ENCODE measurements at places on chromosomes 1 and 21.
A peak's percentile ranks its signal among the peaks of the same experiment; 100 is the strongest.

GRCh38 chr1:184524248-184524647 is 137.4 kb downstream of the C1orf21 start:
- DNase-seq: no peak

- peak; percentile 66 for DNase-seq
These were observed 13.5 kb downstream of the ADAMTSL4 start for GRCh38 chr1:150562446-150563339.

- DNase-seq: no peak
These were observed 16.8 kb downstream of the LAMC1 start for GRCh38 chr1:183039985-183040447.

GRCh38 chr1:202084791-202085681 is 37.7 kb upstream of the GPR37L1 start:
- no peak for DNase-seq

DNA sequence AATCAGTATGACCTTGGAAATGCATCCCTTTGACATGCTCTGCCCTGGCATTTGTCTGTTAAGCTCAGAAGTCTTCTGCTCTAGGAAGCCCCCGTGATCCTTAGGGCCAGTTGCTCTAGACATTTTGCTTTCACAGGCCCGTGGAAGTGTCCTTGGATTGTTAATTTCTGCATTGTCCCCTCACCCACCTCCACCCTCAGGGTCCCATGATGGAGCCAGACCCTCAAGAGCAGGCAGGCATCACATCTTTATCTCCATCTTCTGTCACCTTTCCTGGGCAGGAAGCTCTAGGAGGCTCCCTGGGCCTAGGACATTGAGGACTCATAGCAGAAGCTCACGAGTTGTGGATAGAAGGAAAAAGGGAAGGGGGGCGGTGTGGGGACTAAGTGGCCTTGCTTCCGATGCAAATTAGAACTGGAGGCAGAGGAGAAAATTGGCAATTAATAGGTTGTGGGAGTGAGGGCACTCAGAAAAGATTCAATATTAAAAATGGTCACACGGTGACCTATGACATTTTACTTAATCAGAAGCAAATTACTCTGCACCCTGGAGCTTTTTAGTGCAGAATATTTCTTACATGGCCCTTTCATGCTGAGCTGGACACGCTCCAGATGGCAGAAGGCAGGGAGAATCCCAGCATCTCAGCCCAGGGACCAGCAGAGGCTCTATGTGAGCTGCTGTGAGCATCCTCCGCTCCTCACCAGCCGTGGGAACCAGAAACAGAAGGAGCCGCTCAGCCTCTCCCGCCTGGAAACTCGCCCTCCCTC is 185.0 kb downstream of the MATN1 start:
- DNase-seq: no peak

DNA sequence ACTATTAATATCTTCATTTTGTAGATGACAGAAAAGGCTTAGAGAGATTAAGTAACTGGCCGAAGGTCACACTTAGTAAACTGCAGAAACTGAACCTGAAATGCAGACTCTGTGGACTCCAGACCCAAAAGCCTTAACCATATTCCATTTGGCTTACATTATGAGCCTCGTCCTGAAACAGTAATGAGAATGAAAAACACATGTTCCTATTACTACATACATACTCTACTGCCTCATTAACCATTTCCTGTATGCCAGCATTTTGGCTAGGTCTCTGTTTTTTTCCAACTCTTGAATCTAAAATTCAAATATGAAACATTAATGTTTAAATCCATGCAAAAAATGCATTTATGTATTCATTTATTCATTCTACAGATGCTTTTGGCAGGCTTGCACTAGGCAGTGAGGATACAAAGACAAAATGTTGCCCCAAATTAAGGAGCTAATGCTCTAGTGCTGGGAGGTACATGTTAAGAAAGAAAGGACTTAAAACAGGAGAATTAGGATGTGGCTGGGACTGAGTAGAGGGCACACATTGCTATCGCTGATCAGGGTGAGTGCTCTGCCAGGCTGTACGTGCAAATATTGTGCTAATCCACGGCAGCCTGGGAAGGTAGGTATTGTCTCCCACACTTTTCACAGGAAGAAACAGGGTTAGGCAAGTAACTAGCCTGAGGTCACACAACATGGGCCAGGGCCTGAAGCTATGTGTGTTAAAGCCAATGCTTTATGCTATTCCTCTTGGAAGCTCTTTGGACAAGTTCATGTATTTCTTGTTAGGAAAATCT is 14.0 kb downstream of the DEGS1 start:
- no peak for DNase-seq

DNA sequence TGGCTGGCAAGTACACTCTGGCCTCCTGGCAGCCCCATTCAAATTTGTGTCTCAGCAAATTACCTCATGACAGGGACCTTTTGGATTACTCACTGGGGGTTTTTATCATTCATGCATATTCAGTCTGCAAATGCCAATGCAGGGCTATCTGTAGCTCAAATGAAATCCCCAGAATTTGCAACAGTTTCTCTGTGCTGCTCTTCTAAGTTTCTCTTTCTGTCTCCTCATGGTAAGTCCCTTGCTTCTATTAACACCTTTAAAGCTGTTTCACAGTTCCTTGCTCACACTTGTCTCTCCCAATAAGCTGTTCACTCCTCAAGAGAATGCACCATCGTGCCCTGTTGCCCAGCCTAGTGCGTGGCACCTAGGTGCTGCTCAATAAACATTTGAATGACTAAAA is 3.3 kb upstream of the FAM78B start:
- no peak for DNase-seq

DNA sequence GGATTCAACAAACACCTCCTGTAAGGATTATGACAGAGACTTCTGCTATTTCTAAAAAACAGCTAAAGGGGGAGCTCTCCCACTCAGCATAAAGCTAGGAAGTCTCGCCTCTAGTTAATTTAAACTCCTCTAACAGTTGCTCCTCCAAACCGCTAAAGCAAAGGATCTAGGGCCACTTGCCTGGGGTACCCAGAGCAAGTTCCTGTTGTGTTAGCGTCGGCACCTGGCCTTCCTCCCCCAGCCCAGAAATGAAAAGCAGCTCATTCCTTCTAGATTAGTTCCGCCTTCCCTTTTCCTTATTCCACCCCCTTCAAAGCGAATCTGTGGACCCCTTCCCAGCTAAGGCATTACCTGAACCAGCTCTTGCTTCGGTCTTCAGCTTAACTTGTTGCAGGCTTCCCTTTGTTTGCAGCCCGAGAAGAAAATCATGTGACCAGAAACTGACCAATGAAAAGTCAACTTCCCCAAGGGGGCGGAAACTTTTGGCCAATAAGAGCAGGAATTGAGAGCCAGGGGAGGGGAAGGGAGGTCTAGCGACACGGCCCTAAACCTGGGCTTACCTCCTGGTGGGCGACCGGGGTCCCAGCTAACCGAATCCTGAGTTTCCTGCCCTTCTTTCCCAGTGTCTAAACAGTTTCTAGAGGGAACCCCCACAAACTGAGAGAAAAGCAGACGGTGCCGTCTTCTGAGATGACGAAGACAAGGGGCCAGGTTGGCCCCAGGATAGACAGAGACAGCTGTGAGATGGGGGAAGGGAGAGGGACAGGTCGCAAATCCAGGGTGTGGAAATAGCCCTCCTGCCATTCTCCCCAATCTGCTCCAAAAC is at the start of gene PBXIP1:
Gene PBXIP1 (minus strand): TSS at position 382 of the 826 bp plus-strand sequence. CDS start 2,378 bp downstream, outside the sequence.
- peak; percentile 72 for DNase-seq

DNA sequence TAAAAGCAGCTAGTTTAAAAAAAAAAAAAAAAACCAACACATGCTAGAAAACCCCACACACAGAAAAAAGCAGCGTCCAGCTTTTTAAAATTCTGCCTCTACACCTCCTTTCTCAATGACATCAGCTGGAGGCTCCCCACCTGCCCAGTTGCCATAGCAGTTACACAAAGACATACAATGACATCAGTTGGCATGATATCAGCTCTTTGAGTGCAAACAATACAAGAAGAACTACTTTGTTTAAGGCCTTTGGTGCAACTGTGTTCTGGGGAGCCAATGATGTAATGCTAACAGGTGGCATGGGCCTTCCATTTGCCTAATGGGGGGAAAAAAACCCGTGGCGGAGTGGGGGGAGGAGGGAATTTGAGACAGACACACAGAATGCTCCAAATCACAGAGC is 32.9 kb downstream of the DUSP10 start:
- DNase-seq: peak; percentile 65

DNA sequence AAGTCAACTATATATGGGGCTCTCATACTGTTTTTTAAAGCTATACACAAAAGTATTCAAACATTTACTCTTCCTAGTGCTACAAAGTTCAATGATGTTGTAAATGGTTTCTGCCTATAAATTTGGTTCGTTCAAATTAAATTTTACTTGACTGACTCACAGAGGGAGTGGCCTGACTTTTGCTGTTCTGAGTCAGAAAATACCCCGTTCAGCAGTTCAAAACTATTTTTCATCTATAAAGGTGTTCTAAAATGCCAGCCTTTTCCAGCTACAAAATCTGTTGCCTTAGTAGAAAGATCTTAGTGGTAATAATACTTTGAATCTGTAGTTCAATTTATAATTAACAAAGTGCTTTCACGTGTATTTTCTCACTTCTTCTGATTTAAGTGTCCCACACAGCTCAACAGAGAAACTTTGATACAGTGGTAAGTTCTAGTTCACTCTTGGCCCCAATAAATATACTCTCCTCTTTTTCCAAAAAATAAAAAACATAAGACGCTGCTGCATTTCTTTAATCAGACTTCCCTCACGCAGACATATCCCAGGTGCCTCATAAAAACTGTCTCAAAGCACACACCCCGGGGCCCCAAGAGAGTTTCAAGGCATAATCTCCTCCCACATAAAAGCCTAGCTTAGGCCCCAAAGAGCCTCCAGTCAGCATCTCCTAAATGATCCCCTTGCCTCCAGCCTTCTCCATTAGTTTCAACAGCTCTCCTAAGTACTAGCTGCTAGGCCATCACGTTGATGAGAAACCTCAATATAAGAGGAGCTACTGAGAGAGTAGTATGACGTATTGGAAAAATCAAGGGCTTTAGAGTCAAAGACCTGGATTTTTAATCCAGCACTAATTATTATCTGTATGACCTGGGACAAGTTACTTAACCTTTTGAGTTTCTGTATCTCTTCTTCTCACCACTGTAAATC is 3.2 kb downstream of the PTP4A2 start:
- DNase-seq: no peak

DNA sequence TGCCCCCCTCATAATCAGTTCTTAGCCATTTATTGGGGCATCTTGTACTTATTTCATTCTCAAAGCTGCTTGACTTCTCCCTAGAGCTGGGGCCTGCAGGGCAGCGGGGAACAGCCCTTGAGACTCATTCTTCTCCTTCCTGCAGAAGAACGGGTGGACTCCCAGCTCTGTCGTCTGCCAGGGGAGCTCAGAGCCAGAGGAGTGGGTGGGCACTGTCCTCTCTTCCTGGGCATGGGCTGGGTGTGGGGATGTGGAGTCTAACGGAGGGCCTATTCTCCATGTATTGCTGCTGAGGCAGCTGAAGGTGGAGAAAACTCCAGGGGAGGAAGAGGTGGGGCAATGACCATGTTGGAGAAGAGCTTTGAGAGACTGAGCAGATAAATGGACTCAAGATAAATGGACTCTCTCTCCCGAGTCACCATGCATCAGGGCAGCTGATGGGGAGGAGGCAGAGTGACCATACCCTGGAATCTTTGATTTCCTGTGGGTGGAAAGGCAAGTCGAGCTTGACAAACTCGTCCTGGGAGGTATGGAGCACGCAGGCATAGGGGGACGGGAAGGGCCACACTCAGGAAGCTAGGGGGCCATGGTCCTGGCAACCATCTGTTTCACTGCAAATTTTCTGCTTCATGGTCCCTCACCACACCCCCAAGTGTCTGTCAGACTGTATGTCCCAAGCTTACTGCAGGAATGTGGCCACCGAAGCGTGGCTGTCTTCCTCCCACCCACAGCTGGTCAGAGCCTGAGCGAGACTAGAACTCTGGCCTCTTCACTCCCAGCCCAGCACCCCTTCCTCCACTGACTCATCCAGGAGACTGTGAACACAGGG is 56.9 kb upstream of the ATP2B4 start:
- DNase-seq: no peak

GRCh38 chr1:247482747-247483146 is 24.8 kb upstream of the OR2B11 start:
- DNase-seq: no peak

GRCh38 chr1:58727364-58727763 is 27.5 kb upstream of the MYSM1 start:
- DNase-seq: no peak

DNA sequence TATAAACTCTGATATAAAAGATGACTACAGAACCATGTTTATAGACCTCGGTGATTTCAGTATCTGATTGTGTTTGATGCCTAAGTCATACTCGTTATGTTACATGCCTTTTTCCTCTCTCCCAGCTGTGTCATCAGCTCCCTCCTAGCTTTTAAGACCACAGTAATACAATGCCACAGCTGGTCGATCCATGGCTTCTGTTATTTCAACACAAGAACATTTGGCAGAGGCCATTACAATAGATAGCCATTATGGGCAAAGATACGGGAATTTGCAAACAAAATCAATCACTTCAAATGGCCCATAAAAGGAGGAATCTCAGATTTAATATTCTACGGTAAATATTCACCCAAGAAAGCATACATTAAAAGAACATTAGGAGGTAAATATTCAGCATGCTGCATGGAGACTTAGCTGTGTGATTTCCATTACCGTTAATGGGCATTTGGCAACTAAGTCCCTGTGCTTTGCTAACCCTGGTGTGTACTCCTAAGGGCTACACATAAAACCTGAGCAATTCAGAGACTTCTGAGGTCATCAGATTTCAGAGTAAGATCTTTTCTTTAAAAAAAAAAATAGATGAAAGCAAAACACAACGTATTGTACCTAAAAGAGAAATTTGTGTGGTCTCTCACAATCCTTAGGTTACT is 153.4 kb downstream of the PIGK start:
- no peak for DNase-seq

DNA sequence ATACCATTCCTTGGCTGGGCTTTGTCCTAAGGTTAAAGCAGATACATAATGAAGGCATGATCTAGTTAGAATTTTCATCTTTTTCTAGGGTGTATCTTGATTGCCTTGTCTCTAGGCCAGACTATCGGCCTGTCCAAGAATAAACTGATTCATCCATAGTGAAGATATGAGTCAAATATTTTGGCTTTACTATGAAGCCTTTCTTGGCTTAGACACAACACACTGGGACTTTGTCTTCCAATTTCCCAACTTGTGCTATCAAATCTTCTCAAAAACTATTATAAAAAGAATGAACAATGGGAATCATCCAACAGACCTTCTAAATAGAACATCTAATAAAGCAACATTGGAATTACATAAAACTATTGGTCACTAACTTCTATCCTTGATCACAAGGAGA is 64.8 kb downstream of the WARS2 start:
- DNase-seq: no peak

DNA sequence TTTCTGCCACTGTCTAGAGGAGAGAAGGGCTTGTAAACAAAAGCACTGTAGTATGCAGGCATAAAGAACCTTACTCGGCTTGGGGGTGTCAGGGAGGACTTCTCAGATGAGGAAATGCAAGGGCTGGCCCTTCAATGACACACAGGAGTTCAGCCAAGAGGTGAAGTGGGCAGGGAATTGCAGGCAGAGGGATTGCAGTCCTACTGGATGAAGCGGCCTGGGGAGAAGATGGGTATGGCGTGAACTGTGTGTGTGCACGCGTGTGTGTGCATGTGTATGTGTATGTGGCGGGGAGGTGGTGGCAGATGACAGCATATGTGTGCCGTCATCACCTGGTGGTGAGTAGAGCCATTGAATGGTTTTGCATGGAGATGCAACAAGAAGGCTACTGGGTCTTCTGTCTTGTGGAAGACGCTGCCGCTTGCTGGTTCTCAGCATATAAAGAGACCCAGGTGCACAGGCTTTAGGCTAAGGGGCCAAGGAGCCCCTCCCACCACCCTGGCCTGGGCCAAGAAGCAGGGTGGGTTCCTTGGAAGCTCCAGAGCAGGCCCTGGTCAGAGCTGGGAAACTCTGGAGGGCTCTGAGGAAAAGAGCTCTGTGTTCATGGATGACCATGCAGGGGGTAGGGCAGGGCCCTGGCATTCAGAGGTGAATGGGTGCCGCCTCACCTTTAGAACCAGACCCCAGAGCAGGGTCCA is 4.1 kb upstream of the EPS8L3 start:
- no peak for DNase-seq

Data from T-helper 2 cell (primary cell).